ENCODE measurements at places on chromosomes 7 and 10.

GRCh38 chr10:124225467-124226270 is 132.3 kb upstream of the CHST15 start:
- DNase-seq: no peak

DNA sequence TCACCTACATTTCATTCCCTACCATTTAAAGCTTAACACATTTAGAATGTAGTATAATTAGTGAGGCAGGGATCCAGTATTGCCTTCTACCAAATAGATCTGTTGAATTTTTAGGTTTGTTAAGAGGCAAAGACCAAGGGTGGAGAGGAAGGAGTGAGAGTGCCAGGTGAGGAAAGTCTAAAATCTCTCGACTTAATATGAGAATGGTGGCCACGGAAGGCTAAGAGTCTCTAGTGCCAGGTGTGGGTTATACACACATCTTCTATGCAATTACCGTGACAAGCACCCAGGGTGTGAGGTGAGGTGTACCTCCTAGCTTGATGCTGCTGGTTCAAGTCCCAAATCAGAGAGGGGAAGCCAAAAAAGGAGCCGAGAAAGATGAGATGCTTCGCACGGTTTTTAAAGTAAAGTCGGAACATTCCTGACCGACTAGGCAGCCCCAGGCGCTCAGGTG is 439 bp downstream of the IQUB start:
- no peak for DNase-seq

DNA sequence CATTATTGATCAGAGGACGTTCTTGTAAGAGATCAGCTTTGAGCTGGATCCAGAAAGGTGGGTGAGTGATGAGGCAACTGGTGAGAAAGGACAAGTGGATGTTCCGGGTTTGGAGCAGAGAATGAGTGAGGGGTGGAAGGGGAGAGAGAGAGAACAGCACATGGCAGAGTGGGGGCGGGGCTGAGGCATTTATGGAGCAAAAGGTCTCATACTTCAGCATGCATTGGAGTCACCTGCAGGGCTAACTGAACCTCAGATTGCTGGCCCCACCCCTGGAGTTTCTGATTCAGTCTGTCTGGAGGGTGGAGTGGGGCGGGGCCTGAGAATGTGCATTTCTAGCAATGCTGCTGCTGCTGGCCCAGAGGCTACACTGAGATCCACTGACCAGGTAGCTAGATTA is 71.2 kb downstream of the GOLGA7B start:
- DNase-seq: no peak

- DNase-seq: no peak
These were observed 67.6 kb downstream of the ITGB1 start for GRCh38 chr10:32890444-32890843.

All from stimulated activated CD8-positive, alpha-beta memory T cell treated with anti-CD3 and anti-CD28 coated beads, Interleukin-2, amount 100 ng/mL, for 1 hour (primary cell).